Stimulated activated naive CD4-positive, alpha-beta T cell treated with Interleukin-2 at 50 U/mL for 16 hours (primary cell): ENCODE measurements at places on chromosomes 7 and 10.

GRCh38 chr7:150568714-150569113 lies 1.5 kb downstream of the GIMAP4 start:
- DNase-seq = no peak

GRCh38 chr7:121126801-121127534 lies 138.5 kb downstream of the CPED1 start:
- no peak for DNase-seq

- no peak for DNase-seq
These were observed 151.3 kb upstream of the ADO start for GRCh38 chr10:62653254-62653653.

GRCh38 chr10:117429643-117430265 lies 54.5 kb upstream of the PDZD8 start:
- no peak for DNase-seq

DNA sequence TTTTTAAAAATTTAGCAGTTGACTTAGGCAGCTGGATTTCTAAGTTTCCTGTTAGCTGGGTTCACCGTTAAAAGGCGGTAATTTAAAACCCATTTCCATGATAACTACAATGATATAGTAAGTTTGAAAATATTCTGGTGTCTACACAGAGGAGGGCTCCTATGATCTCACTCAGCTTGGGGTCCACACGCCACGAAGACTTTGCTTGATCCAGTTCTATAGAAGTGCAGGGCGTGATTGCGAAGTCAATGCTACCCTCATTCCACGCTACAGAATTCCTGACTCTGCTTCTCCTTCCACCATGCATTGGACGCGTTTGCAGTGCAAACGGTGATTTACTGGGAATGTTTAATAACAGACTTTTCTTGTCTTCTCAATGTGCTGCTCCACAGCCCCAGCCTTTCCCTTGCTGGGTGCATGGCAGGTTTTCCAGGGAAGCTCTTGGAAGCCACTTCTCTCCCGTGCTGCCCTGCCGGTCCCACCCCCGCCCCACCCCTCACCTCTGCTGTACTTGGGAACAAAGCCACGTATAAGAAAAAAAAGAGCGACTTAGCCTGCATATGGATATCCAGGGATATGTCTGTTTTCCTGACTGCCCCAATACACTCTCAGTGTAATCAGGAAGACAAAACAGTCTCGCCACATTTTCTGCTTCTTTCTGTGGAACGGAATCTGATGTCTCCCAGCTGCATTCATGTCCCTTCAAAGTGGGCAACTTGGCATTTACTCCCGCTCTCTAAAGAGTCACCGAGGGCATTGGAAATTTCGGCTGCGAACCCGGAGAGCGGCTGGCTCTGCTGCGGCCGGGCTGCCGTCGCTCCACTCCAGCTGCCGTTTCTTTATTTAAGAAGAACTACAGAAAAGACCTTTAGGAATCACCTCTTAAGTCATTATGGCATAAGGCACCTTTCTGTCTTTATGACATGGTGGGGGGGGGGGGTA lies 434.4 kb upstream of the MGMT start:
- no peak for DNase-seq

- no peak for DNase-seq
These were observed 128.1 kb downstream of the NT5C2 start for GRCh38 chr10:103064956-103065355.

- no peak for DNase-seq
These were observed 600.5 kb downstream of the MAGI2 start for GRCh38 chr7:78852951-78853350.

- DNase-seq = no peak
These were observed 30.9 kb upstream of the ITGB8 start for GRCh38 chr7:20299647-20300312.

DNA sequence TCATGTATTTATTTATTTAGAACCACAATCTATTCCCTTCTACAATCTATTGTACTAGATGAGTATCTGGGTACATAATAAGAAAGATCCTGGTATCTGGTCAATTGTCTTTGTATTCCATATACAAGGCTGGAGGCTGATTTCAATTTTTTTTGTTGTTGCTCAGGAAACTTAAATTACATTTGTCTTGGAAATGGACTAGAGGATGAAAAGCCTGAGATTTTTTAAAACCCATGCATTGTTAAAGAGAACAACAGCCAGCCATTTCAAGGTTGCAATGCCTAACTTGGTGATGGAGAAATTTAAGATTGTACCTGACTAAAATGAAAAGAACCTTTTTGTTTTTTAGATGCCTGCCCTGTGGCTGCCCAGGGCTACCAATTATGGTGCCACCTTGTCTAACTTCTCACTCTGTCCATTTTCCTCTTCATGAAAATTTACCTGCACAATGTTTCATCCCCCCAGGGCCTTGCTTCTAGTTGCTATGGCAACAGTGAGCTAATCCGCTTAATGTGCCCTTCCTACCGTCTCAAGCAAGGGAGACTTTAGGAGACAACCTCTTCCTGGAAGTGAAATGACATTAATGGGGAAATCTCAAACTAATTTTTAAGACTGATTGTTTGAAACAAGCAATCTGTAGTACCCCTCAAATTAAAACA lies 203.7 kb upstream of the PHYHIPL start:
- DNase-seq = no peak

DNA sequence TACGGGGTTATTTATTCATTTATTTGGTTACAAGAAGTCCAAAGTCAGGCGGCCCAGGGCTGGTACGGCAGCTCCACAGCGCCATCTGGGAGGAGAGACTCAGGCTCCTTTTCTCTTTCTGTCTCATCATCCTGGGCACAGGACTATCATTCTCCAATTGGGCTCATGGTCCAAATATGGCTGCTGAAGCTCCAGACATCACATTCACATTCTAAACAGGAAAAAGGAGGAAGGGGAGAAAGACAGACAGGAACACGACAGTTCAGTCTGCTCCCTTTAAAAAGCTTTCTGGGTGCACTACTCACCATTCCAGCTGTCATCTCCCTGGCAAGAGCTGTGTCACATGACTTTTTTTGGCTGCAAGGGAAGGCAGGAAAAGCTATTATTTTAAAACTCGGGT lies 74.4 kb upstream of the PDZD8 start:
- DNase-seq = no peak

- no peak for DNase-seq
These were observed 991.3 kb downstream of the LRMDA start for GRCh38 chr10:76422769-76423168.

DNA sequence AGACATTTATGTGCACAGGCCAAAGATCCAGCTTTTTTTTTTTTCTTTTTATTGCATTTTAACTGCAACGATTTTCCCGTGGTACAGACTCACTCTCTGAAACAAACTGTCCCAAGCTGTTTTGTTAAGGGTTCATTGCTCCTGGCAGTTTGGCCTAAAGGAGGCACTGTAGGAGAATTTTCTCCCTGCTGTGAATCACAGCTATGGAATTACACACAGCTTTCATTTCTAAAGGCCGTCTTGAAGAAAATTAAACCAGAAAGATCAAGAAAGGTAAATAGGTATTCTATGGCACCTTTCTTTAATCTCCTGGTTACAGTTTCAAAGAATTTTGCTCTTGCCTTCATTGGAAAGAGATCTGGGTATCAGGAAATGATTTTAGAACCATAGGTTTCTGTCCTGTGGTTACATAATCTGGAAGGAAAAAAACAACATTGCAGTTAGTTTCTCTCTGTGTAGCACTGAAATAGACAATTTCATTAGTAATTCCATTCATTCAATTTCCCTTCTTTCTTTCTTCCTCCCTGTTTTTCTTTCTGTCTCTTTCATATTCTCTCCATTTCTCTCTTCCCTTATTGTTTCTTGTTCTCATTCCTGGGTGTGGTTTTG lies 51.2 kb downstream of the PDK4 start:
- DNase-seq = no peak

- no peak for DNase-seq
These were observed 27.3 kb downstream of the SEC23IP start for GRCh38 chr10:119919826-119920225.

GRCh38 chr10:57579926-57580325 lies 687.8 kb downstream of the IPMK start:
- no peak for DNase-seq

GRCh38 chr10:31927565-31927883 lies 1.1 kb downstream of the ARHGAP12 start:
- DNase-seq = no peak

DNA sequence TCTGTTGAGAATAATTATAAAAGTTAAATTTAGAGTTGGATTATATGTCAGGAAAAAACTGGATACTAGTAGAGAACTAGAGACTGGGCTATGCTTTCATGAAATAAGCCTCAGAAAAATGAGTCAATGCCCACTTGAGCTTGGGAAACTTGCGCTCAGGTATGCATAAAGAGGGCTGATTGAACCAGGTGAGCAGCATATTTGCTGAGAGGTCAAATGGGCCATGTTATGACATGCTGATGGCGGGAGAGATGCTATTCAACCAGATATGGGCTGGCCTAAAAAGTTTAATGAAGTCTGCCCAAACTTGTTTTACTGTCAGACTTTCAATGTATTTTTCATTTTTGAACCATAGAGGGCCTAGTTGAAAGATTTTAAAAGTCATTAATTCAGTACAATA lies 837.6 kb upstream of the GHITM start:
- no peak for DNase-seq

GRCh38 chr10:60937784-60938654 lies 6.0 kb downstream of the RHOBTB1 start:
- no peak for DNase-seq

DNA sequence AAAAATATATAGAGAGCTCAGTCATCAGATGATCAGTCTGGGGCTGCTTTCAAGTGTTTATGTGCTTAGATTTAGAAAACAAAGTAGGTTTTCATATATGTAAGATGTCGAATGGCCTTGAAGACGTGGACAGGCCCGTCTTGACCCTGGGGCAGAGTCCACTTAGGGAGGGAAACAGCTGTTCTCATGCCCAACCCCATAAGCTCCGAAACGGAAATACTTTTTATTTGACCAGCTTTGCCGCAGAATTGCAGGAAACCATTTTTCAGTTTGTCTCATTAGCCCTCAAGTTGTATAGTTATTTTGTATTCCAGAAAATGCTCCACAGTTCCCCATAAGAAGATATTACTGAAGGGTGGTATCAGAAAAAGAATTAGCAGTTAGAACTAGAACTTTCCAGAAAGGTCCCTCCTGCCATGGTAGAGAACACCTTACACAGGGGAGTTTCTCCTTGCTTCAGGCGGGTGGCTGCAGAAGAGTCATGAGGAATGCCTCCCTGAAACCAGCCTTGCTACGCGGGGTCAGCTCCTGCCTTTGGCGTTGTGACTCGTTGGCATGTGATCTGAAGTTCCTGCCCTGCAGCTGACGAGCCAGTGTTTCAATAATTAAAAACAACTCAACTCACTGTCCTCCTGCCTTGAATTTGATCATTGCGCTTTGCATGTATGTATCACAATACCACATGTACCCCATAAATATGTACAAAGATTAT lies 192.7 kb downstream of the CELF2 start:
- no peak for DNase-seq

GRCh38 chr10:14673189-14673861 lies 101.4 kb downstream of the FAM107B start:
- DNase-seq = no peak

- no peak for DNase-seq
These were observed 7.3 kb upstream of the SLC25A13 start for GRCh38 chr7:96329241-96329640.

GRCh38 chr7:24574386-24574785 lies 1.1 kb downstream of the PALS2 start:
- no peak for DNase-seq

DNA sequence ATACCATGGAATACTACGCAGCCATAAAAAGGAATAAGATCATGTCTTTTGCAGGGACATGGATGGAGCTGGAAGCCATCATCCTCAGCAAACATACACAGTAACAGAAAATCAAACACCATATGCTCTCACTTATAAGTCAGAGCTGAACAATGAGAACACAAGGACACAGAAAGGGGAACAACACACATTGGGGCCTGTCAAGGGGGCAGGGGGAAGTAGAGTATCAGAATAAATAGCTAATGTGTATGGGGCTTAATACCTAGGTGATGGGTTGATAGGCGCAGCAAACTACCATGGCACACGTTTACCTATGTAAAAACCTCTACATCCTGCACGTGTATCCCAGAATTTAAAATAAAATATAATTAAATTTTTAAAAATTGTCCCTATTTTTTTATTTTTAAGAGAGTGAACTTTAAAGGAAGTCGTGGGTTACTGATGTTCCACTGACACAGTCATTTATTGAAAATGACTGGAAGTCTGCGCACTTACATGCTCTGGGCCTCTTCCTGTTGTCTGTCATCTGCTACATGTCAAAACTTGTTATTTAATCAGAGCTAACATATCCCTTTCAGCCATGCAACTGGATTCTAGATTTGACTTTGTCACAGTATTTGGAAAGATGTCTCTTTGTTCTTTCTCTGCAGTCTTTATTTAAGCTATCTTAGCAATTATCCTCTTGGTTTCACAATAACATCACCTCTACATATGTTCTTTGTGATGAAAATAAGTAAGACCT lies 73.7 kb upstream of the ABCB5 start:
- DNase-seq = no peak

- DNase-seq = no peak
These were observed 398.9 kb upstream of the GALNT17 start for GRCh38 chr7:70733090-70733489.
